8988T (cell line): ENCODE measurements at places on chromosomes 3 and 15.

- no peak for DNase-seq
Observed at GRCh38 chr3:43222590-43222989, 63.8 kb upstream of the SNRK start.

DNA sequence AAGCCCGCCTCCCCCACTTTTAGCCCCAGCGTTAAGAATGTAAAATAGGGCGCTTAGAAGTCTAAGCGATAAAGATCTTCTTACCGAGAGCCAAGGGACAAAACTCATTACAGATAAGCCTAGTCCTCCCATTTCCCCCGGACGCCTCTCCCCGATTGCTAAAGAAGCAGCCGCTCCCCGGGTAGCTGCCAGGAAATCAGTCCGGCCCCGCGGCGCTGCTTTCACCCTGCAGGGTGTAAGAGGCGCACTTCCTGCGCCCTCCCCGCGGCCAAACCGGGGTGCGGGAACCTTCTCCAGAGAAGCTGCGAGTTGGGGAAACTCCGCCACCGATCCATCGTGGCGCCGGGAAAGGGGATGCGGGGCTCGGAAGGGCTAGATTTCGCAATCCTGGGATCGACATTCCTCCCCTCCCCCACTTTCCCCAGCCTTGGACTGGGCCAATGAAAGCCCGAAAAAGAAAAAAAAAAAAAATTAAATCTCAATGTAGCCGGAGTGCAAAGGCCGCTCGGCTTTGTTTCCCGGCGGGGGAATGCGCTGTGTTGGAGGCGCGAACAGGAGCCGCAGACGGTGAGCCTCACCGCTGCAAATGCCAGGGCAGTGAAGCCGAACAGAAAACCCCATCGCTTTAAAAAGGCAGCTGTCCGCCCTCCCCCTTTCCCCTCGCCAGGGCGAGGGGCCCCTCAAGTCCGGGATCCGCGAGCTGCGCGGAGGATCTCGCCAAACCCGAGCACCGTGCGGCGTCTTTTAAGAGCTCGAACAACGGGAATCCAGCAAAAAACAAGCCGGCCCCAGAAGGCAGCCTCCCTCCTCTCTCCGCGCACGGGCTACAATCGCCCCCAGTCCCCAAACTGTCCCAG lies 626 bp upstream of the PTPRG start:
- DNase-seq, result peak; percentile 89

- peak; percentile 26 for DNase-seq
Observed at GRCh38 chr15:70643783-70644125, 119.6 kb downstream of the UACA start.

DNA sequence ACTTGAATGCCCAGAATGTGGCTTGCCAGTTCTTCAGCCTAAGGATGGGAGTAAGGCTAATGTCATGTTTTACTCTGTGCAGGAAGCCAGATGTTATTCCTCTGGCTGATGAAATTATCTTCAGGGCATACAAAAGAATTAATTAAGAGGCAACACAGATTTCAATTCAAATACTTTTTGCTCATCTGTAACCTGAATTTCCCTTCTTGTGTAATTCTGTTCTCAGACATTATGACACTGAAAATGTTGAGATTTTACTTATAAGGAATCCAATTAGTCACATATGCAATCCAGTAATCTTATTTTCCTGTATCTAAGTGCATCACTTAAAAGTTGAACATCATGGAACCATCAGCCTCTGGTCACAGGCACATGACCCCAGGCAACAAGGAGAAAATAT lies 136.5 kb downstream of the CPNE4 start:
- DNase-seq, result no peak

DNA sequence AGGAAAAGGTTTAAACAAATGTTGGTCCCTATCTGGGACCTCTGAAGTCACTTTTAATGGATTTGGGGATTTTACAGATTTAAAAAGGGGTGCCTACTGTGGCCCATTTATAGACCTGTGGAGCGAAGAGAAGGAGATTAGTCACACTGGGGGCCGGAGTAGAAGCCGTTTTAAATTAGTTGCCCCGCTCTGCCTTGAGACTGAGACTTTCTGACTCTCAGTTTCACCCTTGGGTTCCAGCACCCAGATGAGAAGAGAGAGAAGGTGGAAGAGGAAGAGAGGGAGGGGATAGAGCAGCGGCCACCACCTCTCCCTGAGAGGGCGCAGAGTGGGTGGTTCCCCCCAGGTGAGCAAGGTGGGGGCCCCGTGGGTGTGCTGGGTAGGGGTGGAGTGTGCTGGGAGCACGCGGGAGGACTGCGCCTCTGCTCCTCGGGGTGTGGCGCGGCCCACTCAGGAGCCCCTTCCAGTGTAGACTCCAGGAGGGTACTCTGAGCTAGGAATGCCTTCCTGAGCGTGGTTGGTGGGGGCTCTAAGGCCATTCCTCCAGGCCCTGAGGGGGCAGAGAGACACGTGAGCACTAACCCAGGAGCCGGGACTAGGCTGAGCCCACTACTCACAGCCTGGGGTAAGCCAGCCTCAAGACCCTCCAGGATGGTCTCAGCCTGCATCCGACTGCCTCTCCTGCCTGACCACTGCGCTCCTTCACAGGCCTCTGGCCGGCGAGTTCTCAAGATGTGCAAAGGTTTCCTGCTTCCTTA lies 32.6 kb upstream of the RAB6B start:
- DNase-seq, result no peak

DNA sequence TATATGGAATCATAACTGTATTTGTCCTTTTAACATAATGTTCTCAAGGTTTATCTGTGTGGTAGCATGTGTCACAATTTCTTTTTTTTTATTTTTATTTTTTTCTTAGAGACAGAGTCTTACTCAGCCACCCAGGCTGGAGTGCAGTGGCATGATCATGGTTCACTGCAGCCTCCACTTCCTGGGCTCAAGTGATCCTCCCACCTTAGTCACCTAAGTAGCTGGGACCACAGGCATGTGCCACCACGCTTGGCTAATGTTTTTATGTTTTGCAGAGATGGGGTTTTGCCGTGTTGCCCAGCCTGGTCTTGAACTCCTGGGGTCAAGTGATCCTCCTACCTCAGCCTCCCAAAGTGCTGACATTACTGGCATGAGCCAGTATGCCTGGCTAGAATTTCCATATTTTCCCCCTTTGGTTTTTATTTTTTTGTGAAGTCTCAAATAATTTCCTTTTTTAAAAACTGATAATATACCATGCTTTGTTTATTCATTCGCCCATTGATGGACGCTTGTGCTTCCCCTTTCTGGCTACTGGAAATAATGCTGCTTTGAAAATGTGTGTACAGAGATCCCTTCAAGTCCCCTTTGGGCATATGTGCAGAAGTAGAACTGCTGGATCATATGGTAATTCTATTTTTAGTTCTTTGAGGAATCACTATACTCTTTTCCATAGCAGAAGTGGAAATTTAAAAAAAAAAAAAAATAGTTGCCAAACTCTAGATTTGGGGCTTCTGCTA lies 28.4 kb downstream of the TMEM40 start:
- no peak for DNase-seq

- peak; percentile 66 for DNase-seq
Observed at GRCh38 chr3:127304121-127304744, 16.4 kb upstream of the PRR20G start.

DNA sequence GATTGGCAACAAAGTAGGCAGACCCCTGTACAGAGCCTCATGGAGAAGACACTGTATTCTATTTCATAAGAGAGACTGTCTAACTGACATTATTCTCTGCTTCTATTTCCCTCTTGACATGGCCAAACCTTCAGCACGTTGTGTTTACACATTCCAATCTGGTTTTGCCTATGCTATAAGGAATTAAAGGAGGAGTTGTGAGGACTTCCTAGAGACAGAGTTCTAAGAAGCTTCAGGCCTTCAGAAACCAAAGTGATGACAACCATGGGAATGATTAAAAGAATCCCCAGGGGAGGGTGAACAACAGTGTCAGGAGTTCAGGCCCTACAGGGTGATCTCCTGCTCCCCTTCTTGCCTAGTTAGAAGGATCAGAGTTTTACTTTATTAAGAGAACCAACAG lies 44.9 kb upstream of the CAPN7 start:
- DNase-seq, result no peak

DNA sequence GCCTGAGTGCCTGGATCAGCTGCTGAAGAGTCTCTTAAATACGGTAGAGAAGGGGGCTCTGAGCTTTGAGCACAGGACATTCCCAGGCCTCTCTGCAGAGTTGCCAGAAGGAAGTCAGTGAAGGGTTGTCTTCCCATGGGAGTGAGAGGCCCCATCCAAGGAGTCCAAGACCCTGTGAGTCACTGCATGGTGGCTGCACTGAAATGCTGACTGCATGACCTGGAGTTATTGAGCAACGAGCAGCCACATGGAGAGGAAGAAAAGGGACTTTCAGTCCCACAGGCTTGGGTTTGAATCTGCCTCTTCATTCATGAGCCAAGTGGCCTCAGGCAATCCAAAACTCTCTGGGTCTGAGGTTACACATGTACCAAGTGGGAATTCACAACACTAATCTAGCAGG lies 69.6 kb upstream of the RASGRF1 start:
- no peak for DNase-seq

GRCh38 chr3:171404376-171404967 lies 55.7 kb downstream of the TNIK start:
- DNase-seq, result no peak

GRCh38 chr15:35182841-35183479 lies 97.9 kb upstream of the NANOGP8 start:
- no peak for DNase-seq
